Aorta (tissue), 5 donors: ENCODE measurements at places on chromosomes 11 and 22.

DNA sequence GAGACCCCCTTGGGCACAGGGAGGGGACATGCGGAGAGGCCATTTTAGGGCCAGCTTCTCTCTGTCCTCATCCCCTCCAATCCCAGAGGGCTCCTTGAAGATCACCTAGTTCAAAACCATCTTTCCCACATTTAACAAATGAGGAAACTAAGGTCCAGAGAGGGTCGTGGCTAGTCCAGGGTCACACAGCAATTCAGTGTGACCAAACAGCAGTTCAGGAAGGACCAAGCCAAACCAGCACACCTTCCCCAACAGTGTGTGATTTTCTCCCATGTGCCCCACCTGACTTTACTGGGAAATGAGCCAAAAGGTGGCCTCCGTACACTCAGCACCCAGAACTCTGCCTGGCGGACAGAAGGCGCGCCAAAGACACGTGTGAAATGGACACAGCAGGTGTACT, 51.3 kb downstream of the CACNA1I start:
- DNase-seq, result no peak

DNA sequence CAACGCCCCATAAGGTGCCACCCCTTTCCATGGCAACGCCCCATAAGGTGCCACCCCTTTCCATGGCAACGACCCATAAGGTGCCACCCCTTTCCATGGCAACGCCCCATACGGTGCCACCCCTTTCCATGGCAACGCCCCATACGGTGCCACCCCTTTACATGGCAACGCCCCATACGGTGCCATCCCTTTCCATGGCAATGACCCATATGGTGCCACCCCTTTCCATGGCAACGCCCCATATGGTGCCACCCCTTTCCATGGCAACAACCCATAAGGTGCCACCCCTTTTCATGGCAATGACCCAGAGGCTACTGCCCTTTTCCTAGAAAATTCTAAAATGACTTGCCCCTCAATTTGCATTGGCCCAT, 72.1 kb downstream of the BRD1 start:
- DNase-seq, result peak; percentile 16

DNA sequence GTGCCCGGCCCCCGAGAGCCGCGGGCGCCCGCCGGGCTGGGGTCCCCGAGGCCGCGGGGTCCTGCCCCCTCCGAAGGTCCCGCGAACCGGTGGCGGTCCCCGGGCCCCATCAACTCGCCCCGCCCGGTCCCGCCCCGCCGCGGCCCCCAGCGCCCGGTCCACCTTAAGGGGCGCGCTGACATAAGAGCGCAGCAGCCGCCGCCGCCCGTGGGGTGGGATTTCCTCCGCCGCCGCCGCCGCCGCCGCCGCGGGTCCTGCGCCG, at the start of gene ZDHHC8:
TSS of gene ZDHHC8 (plus strand) at position 208 of the 262 bp plus-strand sequence. CDS start 144 bp downstream, outside the sequence.
- DNase-seq, result no peak

GRCh38 chr22:44428941-44429830, 68.8 kb downstream of the RTL6 start:
- DNase-seq, result no peak

- no peak for DNase-seq
These were observed 95.6 kb downstream of the RDX start for GRCh38 chr11:110200836-110201235.

- no peak for DNase-seq
These were observed 295.5 kb downstream of the ETS1 start for GRCh38 chr11:128291835-128292234.

GRCh38 chr22:32421484-32421883, 9.4 kb upstream of the RTCB start:
- no peak for DNase-seq

GRCh38 chr11:68890490-68891231, 13.0 kb downstream of the MRPL21 start:
- peak; percentile 93 for DNase-seq

- peak; percentile 76 for DNase-seq
These were observed 128.9 kb downstream of the CCDC34 start for GRCh38 chr11:27234043-27234668.
